Suppressor macrophage treated with lipopolysaccharide for 4 hours (primary cell): ENCODE measurements at places on chromosomes 2 and 18.

DNA sequence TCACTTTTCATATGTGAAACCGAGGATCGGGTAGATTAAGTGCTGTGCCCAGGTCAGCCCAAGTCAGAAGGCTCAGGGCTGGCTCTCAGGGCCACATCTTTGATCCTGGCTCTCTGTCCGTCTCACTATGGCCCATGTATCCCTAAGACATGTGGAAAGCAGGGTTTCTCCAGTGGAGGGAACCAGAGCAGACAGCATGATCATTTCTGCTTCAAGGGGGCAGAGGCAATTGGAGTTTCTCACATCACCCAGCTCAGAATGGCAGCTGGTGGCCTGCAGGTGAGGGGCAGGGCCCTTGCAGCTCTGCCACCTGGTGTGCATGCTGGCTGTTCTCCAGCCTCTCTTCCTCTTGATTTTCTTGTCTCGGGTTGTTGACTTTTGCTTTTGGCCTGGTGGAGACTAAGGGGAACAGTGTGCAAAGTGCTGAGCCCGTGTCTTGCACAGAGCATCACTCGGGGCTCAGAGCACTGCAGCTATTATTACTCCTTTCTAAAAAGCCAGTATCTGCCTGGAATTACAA lies 27.0 kb downstream of the LDLRAD4 start:
- no peak for DNase-seq

GRCh38 chr2:212266297-212266696 lies 272.3 kb downstream of the ERBB4 start:
- no peak for DNase-seq

GRCh38 chr18:3655254-3656050 lies 205.5 kb downstream of the TGIF1 start:
- peak; percentile 81 for DNase-seq

- DNase-seq: no peak
Observed at GRCh38 chr2:19102696-19103423, 255.6 kb downstream of the OSR1 start.

GRCh38 chr2:38182492-38183003 lies 106.6 kb upstream of the CYP1B1 start:
- no peak for DNase-seq

DNA sequence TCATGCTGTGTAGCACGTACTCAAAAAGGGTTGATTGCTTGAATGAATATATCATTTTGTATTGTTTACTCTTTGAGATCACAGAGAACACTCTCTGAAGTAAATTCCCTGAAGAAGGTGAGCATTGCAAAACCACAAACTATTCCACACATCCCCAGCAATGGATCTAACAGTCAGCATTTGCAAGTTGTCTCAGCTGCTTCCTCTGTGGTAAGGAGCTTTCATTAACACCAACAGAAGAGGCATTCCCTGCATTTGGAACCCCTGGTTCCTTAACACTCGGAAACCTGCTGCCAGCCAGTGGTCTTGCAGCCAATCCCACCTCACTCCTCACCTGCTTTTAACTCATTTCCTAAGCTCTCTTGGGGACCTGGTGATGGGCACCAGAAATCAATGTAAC lies 108.4 kb downstream of the IRS1 start:
- no peak for DNase-seq

DNA sequence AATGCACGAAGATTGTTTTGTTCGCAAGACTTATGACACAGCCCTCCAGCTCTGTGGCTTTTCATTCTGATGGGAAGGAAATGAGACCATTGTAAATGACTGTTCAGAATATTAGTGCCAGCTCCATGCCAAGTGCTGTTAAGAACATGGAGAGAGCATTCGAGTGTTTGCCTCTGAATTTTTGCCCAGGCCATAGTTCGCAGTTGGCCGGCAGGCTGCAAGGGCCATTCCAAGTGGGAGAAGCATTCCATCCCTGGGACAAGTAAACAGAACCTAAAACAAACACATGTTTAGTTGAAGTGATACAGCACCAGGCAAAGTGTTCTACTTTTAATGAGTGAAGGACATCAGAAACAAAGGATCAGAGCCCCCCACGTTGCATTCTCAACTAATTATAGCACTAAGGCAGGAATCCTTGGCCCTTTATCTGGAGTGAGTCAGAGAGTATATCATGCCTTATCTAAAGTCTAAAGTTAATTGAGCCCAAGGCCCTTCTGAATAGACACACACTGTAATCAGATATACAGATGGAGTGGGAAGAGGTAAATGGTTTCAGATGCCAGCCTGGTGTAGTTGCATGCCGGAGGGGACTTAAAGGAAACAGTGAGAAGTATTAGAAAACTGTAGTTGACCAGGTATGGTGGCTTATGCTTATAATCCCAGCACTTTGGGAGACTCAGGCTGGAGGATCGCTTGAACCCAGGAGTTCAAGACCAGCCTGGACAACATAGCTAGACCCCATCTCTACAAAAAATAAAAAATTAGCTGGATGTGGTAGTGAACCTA lies 53.3 kb downstream of the NEDD4L start:
- no peak for DNase-seq

DNA sequence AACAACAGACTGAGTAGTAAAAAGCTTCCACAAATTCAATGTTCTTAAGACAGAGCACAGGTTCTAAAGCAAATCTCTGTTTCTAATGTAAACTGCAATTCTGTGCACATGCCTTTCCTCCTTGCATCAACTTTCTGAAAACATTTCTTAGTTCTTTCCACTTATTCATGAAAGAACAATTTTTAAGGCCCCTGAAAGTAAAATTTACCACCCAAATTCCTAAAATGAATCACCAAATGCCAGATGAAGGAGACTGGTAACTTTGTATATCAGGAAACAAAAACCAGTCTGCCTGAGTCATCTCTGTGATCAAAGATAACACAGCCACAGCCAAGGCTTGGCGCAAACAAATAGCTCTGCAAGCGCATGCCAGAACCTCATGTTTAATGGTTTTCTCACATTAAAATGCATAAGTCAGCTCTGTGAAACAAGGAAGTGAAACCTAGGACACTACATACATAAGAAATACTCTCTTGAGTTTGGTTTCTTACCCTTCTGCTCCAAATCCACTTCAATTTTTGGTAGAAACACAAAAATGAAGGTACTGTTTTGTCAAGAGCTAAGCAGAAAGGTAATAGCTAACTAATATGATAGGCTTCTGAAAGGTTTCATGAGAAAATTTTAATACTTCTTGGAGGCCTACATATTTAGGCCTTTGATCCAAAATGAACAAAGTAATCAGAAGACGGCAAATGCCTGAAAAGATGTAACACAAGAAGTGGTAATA lies 169.4 kb downstream of the THADA start:
- DNase-seq: peak; percentile 94

DNA sequence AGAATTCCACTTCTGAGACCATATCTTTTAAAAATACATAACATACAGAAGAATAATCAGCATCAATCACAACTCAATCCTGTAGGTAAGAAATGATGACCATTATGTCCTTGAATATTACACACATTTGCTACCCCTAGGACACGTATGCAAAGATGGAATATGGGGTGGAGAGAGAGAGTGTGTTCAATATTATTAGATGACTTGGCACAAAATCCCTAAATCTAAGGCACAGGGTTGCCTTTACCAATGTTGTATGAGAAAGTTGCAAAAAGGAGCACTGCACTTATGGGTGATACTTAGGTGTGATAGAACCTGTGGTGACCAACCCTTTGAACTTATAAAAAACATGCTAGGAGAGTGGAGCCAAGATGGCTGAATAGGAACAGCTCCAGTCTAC lies 326.2 kb upstream of the FSHR start:
- no peak for DNase-seq

- no peak for DNase-seq
Observed at GRCh38 chr2:1319393-1319792, 93.9 kb upstream of the TPO start.

- DNase-seq: no peak
Observed at GRCh38 chr2:101751875-101752619, 54.5 kb downstream of the MAP4K4 start.
